Germinal center (tissue), 1 donor: ENCODE measurements at places on chromosomes 2 and 18.

- DNase-seq: no peak
Observed at GRCh38 chr2:168539945-168540344, 83.9 kb downstream of the CERS6 start.

GRCh38 chr2:215969131-215969841 lies 44.1 kb downstream of the MREG start:
- no peak for DNase-seq

DNA sequence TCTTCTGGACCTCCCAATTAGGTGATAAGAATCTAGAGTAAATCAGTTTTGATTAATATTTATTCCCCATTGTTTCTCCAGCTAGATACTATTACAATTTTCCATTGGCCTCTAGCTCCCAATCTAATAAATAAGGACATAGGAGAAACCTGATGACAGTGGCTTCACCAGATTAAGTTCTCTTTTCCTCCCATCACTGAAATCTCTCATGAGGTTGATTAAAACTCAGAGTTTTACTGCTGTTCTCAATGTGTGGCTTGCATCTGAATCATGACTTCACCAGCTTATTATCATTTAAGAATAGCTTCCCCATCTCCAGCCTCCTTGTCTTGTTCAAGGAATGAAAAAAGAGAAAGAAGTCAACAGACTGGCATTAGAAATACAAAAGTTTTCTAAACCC lies 3.9 kb upstream of the CCDC102B start:
- no peak for DNase-seq

GRCh38 chr2:192546565-192546964 lies 351.8 kb upstream of the TMEFF2 start:
- DNase-seq: no peak

GRCh38 chr2:211423018-211423417 lies 866.6 kb downstream of the CPS1 start:
- DNase-seq: no peak

- no peak for DNase-seq
Observed at GRCh38 chr2:11026286-11026921, 114.7 kb downstream of the KCNF1 start.

DNA sequence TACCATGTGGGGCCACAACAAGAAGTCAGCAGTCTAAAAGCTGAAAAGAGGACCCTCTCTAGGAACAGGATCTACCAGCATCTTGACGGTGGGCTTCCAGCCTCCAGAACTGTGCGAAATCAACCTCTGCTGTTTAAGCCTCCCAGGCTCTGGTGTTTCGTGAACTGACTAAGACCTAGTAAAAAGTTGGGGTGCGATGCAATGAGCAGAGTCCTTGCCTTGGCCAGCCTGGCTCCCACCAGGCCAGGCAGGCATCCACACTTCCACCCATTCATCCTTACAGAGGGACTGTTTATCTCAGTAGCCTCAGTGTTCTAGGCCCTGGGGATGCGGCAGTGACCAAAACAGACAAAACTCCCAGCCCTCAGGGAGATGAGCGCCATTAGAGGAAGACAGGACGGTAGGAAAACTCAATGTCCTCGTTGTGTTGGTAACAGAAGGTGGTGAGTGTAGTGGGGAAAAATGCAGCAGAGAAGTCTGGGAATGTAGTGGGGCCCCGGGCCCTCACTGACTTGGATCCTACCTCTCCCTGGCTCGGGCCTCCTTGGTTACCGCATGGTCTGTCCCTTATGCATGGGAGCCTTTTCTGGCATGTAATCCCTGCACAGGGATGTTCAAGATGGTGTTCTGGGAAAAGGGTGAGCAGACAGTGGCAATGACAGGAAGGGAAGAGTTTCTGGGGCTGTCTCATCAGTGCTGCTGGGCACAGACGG lies 271.8 kb upstream of the HS6ST1 start:
- no peak for DNase-seq

GRCh38 chr18:13372531-13372951 lies 154.0 kb downstream of the LDLRAD4 start:
- no peak for DNase-seq

DNA sequence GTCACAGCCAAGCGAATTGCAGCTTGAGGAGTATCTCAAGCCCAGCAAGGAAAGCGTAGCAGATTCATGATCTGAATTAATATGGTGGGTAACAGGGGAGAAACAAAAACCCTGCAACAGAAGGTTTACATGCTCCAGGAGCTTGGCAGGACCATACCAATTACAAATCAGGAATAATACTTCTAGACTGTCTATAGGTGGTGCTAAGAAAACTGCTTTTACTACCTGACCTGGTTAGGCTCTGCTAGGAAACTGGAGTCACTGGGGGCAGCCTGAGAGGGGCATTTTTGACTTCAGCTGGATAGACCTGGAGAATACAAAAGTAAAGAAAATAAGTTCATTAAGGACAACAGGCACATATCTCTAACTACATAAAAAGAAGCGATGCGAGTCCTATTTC lies 24.6 kb upstream of the SPOPL start:
- no peak for DNase-seq

- no peak for DNase-seq
Observed at GRCh38 chr2:70160545-70160944, 30.3 kb downstream of the C2orf42 start.

DNA sequence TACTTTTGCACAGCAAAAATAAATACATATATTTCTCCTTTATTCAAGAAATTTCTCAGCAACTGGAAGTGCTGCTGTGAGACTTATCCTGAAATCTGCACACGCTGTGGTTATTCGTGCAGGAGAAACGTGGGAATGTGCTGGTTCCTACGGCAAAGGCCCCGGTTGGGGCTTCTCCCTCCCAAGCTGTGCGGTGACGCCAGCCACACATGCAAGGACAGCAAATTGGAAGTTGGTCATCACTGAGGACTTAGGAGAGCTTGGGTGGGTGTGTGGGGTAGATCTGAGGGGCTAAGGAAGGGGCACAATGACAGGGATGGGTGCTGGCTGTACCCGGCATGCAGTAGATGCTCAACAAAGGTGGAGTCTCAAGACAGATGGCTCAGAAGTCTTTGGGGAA lies 16.5 kb upstream of the MTCL1 start:
- DNase-seq: no peak

GRCh38 chr18:22436136-22436535 lies 18.4 kb upstream of the CTAGE1 start:
- DNase-seq: no peak

- no peak for DNase-seq
Observed at GRCh38 chr2:62307469-62308389, 111.8 kb downstream of the B3GNT2 start.

DNA sequence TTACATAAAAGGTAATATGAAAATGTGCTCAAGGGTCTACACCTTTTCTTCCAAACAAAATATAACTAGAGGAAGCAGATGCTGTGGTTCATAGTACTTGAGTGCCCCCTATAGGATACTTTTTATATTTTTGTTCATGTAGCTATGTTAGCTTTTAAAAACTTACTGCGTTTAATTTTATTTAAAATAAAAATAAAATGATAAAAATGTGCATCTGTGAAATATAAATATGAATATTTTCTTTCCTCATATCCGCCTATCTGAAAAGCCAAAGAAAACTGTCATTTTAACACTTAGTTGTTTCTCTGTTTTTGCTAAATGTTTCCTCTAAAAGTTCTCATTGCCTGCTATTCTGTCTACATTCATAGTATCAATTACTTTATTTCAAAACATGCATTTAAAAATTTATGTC lies 9.6 kb upstream of the LRP1B start:
- no peak for DNase-seq

DNA sequence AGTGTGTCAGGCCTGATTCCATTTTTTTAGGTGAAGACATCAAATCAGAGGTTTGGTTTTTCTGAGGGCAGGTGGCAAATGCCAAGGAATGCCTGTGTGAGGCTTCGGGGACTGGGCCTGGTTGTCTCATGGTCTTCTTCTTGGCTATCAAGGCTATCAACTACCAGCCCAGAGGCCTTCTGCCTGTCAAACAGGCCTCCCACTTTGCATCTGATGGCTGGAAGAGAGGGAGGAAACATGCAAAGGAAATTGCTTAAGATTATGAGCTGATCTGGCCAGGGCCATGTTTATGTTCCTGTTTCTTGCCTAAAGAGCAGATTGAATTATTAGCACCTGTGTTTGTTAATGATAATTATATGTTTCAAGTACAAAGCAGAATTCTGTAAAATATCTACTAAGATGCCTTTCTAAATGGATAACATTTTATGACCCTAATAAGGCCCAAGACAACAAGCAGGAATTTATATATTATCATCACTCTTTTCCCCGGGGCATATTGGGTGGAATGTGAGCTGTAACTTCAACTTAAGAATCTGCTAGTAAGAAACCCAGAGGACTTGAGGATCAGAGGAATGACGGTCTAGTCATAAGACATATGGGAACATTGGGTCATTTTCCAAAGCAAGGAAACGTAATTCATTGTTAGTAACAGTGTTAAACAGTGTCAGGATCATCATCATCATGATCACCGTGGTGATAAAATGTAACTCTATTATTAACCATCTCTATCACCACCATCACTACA lies 123.2 kb downstream of the LYPD6B start:
- no peak for DNase-seq

DNA sequence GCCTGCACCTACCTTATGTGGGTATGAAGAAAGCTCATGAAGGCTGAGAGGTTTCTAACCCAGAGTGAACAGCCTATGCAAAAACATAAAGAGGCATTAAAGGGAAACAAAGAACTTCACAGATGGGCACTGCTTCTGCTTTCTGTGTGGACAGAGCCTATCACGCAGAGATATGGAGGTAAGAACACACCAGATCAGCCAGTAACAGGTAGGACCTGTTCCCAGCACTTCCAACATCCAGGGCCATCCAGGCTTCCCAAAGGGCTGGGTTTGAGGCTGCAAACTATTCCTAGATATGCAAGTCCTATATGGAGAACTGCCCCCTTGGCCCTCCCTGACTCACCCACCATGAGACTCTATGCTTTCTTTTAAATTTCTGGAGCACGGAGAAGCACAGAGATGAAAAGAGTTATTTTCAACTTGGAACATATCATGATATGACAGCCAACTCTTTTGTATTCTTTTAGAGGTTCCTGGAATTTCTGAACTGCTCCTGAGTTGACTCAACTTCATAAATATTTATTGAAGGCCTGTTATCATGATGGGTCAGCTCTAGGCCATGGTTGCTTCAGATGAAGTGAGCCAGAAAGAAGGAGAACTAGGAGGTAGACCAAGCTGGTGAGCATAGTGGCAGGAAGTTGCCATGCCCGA lies 77.4 kb upstream of the PPP1CB start:
- no peak for DNase-seq

DNA sequence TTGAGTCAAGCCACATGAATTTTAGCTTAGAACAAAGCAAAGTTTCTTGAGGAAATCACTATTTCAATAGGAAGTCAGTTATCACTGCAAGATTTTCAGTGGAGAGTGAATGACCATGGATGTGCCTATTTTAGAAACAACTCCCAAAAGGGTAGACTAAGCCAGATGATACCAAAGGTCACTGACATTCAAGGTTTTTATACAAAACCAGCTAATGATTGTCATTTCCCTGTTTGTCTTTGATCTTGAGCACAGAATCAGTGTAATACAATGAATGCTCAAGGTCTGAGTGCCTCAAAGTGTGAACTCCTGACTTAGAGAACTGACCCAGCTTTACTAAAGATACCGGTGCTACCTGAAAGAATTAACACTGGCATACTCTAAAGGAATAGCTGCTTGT lies 60.5 kb downstream of the CDH2 start:
- no peak for DNase-seq

- DNase-seq: no peak
Observed at GRCh38 chr2:239418918-239419317, 18.1 kb upstream of the HDAC4 start.

GRCh38 chr2:152320814-152321213 lies 14.2 kb upstream of the FMNL2 start:
- no peak for DNase-seq

GRCh38 chr2:88131201-88131998 lies 3.5 kb upstream of the FABP1 start:
- DNase-seq: no peak

GRCh38 chr2:143787674-143788073 lies 658.5 kb downstream of the ARHGAP15 start:
- DNase-seq: no peak

GRCh38 chr2:232571026-232571474 lies 20.6 kb downstream of the EIF4E2 start:
- no peak for DNase-seq

DNA sequence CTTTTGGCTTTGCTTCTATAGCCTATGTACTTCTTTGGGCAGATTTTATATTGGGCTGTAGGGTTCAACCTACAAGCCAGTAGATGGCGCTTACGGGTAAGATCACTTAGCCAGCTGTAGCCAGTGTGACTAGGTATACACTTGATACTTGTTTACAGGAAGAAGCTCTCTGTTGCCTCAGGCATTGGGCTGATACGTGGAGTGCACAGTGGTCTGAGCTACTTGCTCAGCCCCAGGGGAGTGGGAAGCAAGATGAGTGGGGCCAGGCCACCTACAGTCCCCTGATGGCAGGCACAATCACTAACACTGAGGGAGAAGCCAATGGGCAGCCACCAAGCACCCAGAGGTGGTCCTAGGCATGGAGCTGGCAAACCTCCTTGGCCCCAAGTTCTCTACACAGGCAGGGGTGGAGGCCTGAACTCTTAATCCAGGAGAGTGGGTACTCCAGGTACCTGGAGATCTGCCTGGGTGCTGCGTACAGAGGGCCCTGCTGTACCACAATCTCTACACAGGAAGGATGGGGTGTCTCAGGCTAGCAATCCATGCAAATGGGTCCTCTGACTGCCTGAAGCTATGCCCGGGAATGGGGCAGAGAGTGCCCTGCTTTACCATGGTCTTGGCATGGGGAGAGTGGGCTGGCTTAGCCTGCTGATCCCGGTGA lies 122.2 kb downstream of the NCOA1 start:
- peak; percentile 58 for DNase-seq

GRCh38 chr2:65186093-65186868 lies 41.4 kb upstream of the ACTR2 start:
- no peak for DNase-seq

DNA sequence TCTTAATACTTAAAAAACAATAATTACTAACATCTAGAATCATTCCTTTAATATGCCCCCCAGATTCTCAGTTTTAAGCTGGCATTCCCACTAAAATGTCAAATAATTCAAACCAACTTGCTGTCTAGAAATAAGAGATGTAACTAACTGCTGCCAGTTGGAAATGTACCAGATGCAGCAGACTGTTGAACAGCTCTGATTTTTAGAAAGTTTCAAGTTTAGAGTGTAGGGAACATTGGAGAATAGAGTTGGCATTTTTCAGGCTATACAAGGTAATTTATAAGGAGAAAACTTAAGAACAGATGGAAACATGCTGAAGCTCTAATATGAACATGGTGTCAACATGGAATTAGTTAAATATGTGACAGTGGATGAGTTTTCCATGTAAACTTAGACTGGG lies 101.4 kb downstream of the PTRHD1 start:
- DNase-seq: no peak

- no peak for DNase-seq
Observed at GRCh38 chr2:99238599-99238998, 16.9 kb downstream of the LYG2 start.

DNA sequence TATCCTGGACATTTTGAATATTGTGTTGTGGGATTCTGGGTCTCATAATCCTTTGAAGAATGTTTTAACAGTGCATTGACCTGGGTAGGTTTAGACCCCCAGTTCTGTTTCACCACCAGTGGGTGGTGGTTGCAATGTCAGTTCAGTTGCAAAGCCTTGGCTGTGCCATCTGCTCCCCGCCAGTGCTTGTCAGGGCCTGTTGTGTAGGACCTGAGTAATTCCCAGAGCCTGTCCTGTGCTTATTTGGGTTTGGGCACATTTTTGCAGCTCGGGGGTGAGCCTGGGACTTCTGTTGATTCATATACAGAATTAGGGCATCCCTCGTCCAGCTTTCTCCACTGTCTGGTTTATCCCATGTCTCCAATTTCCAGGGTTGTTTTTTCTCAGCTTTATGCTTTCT lies 24.8 kb downstream of the ATP9B start:
- no peak for DNase-seq

- DNase-seq: no peak
Observed at GRCh38 chr2:57434441-57434840, 612.2 kb upstream of the VRK2 start.
